ENCODE measurements at places on chromosomes 13 and 19.

- DNase-seq, result no peak
Observed at GRCh38 chr13:97435794-97436193, 1.8 kb downstream of the RAP2A start.

- DNase-seq, result peak; percentile 25
Observed at GRCh38 chr19:36032251-36033104, at the start of gene CLIP3. Gene CLIP3 (minus strand): TSS chr19:36032873. CDS start chr19:36032357, 516 bp downstream.

GRCh38 chr19:4457654-4458395 is at the start of gene UBXN6:
Gene UBXN6 (minus strand): TSS chr19:4457794. CDS start chr19:4457697, 97 bp downstream.
- peak; percentile 98 for DNase-seq

GRCh38 chr13:41970918-41971317 is 10.0 kb upstream of the VWA8 start:
- DNase-seq, result no peak

DNA sequence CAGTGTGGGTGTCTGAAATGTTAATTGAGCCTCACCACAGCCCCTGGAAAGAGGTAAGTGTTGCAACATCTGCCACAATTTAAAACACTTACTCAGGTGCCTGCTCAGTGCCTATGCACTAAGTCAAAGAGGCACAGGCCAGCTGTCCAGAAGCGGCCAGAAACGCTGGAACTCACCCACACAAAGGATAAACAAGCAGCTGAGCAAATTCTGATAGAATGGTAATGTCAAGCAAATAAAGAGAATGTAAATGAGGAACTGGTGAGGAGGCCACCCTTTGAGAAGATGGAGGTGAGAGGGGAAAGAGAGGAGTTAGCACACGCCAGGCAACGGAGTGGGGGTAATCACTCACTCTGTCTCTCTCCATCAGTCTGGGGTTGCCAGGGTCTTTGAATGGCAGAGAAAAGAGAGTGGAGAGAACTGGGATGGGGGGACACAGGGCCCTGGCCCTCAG is 67.7 kb upstream of the SERP2 start:
- DNase-seq, result no peak

DNA sequence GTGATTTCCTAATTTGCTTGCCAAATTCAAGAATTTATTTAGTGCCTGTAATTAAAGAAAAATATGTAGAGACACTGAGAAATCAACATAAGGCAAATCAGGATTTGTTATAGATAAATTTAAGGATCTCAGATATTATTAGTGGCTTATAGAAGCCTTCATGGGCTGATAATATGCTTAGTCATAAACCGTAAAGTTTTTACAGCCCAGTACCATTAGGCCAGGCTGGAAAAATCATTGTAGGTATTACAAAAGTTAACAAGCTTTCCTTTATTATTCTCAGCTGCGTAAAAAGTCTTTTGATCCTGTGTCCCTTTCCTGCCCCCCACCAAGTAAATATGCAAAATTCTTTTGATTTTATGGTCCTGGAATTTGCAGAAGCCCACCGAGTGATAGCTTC is 58.2 kb downstream of the SLITRK6 start:
- DNase-seq, result no peak

Data from kidney tubule cell (primary cell).